ENCODE measurements at places on chromosomes 16 and 17.

GRCh38 chr17:82734987-82735866, at the start of gene FN3K:
FN3K (plus strand) TSS chr17:82735615; CDS start chr17:82735637, 22 bp downstream.
- peak; percentile 36 for DNase-seq

DNA sequence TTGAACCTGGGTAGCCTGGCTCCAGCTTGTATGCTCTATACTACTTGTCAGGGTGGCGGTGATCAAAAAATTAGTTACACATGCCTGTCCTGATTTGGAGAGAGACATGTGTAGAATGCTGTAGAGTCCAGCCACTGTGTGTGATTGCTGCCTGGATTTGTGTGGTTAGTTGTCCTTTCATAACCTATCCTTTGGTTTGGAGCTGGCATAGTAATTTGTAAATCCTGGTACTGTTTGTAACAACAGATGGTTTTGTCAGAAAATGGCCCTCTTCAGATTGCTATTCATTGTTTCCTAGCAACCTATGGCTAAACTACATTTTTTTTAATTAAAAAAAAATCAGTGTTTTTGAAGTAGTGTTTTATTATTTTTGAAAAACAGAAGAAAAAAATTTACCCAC, 30.5 kb downstream of the ETV4 start:
- no peak for DNase-seq

- DNase-seq = no peak
Measured at GRCh38 chr17:54754560-54754959, 146.1 kb upstream of the TOM1L1 start.

GRCh38 chr17:2214929-2215615, 88.5 kb downstream of the SMG6 start:
- DNase-seq = peak; percentile 22

DNA sequence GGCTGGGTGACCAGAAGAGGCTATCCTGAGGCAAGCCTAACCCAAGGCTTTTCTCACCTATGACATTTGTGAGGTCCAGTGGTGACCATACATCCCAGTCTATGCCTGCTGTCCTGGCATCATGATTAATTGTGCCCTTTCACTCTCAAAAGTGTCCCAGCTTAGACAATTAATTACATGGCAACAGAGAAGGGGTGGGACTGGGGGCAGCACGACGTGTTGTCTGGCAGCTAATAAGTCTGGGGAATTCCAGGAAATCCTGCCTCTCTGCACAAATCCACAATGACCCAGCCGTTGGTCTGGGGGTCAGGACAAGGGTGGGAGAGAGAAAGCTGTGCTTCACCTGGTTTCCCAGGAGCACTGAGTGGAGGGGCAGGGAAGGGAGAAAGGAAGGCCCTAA, 14.0 kb upstream of the MTMR4 start:
- no peak for DNase-seq

- DNase-seq = no peak
Measured at GRCh38 chr16:17340804-17341203, 130.0 kb downstream of the XYLT1 start.

DNA sequence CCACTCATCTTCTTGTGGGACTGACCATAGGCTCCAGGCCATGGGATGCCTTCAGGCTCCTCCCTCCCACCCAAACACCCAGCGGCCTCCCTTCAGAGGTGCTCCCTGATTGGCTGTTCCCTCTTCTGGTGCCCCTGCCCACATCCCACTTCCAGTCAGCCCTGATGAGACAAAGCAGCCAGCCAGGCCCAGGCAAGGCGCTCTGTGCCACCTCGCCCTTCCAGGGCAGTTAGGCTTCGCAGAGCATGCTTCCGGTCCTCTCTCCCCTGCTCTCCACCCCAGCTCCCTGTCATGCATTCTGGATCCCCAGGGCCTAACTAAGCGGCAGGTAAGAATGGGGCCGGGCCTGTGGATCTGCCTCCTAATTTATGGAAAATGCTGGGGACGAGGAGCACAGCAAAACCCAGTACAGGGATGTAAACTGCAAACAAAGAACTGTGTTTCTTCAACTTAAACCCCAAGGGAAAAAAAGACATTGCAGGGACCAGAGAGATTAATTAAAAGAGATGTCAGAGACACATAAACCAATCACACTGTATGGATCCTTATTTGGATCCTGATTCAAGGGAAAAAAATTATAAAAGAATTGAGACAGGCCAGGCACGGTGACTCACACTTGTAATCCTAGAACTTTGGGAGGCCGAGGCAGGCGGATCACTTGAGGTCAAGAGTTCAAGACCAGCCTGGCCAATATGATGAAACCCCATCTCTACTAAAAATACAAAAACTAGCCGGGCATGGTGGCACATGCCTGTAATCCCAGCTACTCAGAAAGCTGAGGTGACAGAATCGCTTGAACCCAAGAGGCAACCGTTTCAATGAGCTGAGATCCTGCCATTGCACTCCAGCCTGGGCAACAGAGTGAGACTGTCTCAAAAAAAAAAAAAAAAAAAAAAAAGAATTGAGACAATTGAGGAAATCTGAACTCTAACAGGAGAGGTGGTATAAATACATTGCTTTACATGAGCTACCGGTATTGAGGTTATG, 26.0 kb downstream of the ZDHHC7 start:
- no peak for DNase-seq

- DNase-seq = peak; percentile 64
Measured at GRCh38 chr17:58303971-58304749, 23.4 kb upstream of the MPO start.

DNA sequence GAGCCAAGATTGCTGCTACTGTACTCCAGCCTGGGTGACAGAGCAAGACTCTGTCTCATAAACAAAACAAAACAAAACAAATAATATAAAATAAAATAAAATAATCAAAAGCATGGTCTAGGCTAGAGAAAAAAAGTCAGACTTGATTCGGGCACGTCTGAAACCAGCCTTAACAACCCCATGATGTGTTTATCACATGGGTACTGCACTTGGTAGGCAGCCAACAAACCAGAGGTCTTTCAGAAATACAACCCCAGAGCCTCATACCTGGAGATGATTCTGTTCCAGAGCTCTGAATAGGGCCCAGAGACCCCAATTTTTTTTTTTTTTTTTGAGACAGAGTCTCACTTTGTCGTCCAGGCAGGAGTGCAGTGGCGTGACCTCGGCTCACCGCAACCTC, 9.6 kb upstream of the HAPSTR1 start:
- DNase-seq = no peak

DNA sequence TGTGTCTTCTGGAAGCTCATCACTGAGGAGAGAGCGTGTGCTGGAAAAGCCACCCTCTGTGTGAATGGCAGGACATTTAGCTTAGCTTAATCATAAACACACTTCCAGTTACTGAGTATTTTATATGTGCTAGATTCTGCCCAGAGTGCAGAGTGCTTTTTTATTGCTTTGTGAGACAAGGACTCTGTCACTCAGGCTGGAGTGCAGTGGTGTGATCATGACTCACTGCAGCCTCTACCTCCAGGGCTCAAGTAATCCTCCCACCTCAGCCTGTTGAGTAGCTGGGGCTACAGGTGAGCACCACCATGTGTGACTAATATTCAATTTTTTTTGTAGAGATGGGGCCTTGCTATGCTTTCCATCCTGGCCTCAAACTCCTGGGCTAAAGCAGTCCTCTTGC, 61.4 kb upstream of the IRX3 start:
- no peak for DNase-seq

GRCh38 chr17:9235346-9235745, 214.0 kb downstream of the NTN1 start:
- no peak for DNase-seq

DNA sequence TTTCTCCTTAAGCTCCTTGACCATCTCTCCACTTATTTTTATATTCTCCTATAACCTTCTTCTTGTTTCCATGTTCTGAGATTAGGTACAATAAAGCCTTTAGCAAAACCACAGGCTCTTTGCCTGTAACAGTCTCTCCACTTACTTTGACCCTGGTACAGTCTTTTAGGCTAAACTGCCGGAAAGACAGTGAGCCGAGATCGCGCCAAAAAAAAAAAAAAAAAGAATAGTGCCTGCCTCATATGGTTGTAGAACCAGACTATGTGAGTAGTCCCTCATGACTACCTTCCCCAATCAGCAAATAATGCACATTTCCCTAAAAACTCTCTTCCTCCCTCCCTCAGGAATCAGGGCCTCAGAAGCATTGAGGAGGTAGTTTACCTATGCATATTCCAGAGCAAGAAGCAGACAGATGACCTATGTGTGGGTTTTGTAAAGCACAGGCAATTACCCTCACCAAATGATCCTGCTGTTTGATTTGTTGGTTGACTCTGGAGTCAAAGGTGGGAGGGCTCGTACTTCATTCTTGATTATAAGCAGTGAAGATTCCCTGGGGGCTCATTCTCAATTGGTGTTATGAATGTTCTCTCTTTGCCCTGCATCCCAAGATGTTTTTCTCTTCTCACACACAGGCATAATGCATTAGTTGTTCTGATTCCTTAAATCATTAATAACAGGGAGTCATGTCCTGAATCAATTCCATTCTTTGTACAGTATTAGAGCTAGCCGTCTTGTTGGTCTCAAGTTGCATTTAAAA, 8.9 kb upstream of the NME1 start:
- no peak for DNase-seq

- no peak for DNase-seq
Measured at GRCh38 chr16:55622272-55622671, 33.5 kb upstream of the SLC6A2 start.

- DNase-seq = no peak
Measured at GRCh38 chr16:66318505-66318904, 48.0 kb upstream of the CDH5 start.

Data from CD4-positive, alpha-beta T cell treated with Interleukin-21 for 1 hour (primary cell).